ENCODE measurements at places on chromosomes 11 and 22. TPM values are rescaled to one million over a fixed set of nuclear protein-coding genes. Genes with fewer than 3 reads are reported as not detected.

Gene ADORA2A
- total RNA-seq = 1.2 TPM

Gene TBX10
- total RNA-seq = not detected

Gene APOA1
- total RNA-seq = 0.33 TPM

Gene SLC22A25
- not detected for total RNA-seq

Gene KRTAP5-7
- 0.17 TPM for total RNA-seq

Gene NAV2
- 34.8 TPM for total RNA-seq

Gene CEP126
- 2.6 TPM for total RNA-seq

Gene MCAT
- total RNA-seq = 16.0 TPM

Gene XKR3
- under 0.01 TPM for total RNA-seq
